ENCODE measurements at places on chromosomes 5 and 9.

DNA sequence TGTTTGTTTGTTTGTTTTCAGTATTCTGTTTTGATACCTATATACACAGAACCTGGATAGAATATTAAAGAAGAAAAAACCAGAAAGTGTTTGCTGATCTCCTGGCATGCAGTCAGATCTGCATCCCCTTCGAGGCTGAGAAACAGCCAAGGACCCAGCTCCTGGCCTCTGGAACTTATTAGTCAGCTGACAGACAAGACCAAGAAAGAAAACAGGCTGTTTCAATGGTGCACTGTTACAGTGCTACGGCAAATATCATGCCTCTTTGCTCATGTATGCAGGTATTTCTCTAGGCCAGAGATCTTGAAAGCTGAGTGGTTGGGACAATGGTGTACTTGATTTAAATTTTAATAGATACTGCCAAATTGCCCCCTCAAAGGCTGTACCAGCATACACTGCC is 95.0 kb downstream of the C5orf15 start:
- DNase-seq = no peak

GRCh38 chr5:115190388-115190787 is 20.7 kb upstream of the TRIM36 start:
- DNase-seq = no peak

- no peak for DNase-seq
These were observed 55.0 kb upstream of the APC start for GRCh38 chr5:112682621-112683061.

DNA sequence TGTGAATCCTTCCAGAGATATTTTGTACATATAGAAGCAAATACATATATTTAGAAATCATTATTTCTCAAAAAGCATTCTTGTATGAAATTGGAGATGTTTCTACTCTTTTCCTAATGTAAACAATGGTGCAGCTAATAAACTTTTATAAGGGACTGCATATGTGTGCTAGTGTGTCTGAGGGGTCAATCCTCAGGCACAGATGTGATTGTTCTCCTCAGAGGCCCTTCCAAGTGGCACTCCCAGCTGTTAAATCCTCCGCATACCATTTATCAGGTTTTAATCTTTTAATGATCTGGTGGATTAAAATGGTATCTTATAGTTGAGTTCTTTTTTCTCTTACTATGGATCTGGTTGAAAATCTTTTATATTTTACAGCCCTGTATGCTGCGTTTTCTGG is 5.6 kb upstream of the OMD start:
- no peak for DNase-seq

- DNase-seq = no peak
These were observed 2.2 kb downstream of the LRRTM2 start for GRCh38 chr5:138872841-138873465.

GRCh38 chr9:95757439-95757838 is 118.1 kb upstream of the ERCC6L2 start:
- no peak for DNase-seq

DNA sequence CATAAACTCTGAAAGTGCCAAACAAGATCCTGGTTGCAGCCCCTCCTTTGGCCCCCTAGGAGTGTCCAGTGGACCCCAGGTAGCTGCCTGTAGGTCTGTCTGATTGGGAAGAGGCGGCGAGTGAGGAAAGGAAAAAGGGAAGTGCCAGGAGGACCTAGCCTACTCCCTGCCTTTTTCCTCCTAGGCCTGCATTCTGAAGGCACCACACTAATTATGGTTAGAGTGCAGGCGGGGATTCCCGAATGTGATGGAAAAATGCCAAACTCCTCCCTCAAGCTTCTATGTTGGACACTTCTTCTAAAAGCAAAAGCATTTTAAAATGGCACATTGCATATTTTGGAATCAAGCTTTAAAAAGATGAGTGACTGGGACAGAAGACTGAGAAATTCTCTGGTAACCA is 83.2 kb upstream of the SMIM15 start:
- no peak for DNase-seq

DNA sequence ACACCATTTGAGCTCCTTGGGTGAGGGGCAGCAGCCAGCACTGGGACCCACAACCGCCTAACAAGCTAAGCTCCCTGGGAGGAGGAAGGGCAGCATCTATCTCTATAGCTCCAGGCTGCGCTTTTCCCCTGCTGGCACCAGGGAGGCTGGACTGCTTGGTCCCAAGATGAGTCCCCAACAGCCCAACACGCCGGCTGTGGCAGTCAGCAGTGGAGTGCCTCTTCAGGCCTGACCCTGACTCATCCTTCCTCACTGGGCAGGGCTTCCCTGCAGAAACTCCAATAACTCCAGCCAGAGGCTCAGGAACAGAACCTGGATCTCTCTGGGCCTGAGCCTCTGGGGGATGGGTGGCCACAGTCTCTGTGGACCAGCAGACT is 113.7 kb upstream of the ADAMTS16 start:
- DNase-seq = no peak

- DNase-seq = no peak
These were observed 69.1 kb downstream of the ADAMTS2 start for GRCh38 chr5:179275941-179276837.

Data from stimulated activated CD4-positive, alpha-beta T cell treated with anti-CD3 and anti-CD28 coated beads, Interleukin-1b, Interleukin-23, amount 100 ng/mL, for 1 hour (primary cell).